ENCODE measurements at places on chromosomes 16 and 17.
A peak's percentile ranks its signal among the peaks of the same experiment; 100 is the strongest.

- no peak for DNase-seq
Observed at GRCh38 chr17:77804796-77805426, 153.6 kb upstream of the TNRC6C start.

DNA sequence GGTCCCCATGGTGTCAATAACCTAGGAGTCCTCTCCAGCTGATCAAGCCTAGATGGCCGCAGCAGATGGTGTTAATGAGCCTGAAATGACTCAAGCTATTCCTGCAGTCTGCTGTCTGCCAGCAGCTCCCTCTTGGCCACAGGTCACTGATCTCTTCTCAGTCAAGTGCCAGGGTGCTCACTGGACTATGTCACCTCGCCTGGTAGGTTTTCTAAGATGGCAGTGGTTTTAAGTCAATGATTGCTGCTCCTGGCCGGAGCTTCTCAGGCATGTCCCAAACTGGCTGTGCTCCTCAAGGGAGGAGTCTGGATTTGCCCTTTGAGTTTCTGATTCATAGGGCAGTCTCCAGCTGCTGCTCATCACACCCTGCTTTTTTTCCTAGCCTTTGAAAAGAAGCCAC is 58.6 kb upstream of the SHISA6 start:
- no peak for DNase-seq

DNA sequence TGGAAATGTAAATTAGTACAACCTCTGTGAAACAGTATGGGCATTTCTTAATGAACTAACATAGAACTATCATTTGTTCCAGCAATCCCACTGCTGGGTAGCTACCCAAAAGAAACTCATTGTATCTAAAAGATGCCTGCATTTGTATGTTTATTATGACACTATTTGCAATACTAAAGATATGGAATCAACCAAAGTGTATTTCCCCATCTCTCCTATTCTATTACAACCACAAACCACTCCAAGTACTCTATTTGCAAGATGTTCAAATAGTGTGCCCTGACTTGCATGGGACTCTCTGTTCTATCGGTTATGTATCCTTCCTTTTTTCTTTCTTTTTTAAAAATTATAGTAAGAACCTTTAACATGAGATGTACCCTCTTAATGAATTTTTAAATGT is 845.2 kb downstream of the CDH11 start:
- DNase-seq = no peak

GRCh38 chr16:24054741-24055491 is 201.2 kb upstream of the CACNG3 start:
- no peak for DNase-seq

DNA sequence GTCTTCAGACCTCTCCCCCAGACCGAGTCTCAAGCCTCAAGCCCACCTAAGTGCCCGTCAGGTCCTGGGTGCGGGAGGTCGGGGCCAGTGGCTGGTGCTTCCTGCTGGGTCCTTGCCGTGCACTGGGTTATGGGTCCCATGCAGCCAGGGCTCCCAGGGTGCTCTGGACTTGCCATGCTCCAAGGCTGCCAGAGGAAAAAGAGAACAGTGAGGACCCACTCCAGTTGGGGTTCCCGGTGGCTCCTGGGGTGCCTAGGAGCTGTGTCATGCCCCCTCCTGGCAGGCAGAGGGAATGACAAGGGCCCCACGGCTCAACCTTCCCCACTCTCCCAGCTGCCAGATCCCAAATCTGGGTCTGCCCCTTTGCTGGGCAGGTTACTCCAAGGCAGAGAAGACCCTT is 3.8 kb downstream of the SNX20 start:
- peak; percentile 83 for DNase-seq
